ENCODE measurements at places on chromosomes 7 and 10.

DNA sequence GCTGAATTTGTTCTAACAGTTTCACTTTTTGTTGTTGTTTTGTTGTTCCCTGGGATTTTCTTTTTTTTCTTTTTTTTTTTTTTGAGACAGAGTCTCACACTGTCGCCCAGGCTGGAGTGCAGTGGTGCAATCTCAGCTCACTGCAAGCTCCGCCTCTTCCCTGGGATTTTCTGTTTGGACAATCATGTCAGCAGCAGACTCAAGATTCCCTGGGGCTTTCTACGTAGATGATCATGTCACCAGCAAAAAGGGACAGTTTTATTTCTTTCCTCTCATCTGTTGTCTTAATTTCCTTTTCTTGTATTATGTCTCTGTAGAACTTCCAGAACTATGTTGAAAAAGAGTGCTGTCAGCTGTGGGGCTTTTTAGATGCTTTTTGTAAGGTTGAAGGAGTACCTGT, 241.4 kb downstream of the TNS3 start:
- DNase-seq, result no peak

DNA sequence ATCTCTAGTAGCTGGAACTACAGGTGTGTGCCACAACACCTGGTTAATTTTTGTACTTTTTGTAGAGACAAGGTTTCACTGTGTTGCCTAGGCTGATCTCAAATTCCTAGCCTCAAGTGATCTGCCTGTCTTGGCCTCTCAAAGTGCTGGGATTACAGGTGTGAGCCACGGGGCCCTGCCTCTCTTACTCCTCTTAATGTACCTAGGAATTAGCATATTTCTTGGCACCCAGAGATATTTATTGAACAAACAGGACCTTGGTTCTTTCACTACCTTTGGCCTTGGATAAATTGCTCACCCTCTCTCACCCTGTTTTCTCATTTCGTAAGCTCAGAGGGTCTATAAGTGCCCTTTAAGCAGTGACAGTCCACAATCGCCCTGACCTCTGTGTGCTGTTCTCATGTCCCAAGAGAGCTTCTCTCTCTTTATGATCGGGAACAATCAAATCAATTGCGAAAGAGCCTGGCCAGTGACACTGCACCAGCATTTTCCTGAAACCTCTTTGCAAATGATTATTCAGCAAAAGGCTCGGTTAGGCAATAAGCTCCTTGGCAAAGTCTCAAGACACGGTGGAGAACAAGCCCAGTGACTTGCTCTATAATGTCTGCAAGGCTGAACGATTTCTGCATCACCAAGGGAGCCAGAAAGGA, 117.7 kb downstream of the APBB1IP start:
- DNase-seq, result no peak

DNA sequence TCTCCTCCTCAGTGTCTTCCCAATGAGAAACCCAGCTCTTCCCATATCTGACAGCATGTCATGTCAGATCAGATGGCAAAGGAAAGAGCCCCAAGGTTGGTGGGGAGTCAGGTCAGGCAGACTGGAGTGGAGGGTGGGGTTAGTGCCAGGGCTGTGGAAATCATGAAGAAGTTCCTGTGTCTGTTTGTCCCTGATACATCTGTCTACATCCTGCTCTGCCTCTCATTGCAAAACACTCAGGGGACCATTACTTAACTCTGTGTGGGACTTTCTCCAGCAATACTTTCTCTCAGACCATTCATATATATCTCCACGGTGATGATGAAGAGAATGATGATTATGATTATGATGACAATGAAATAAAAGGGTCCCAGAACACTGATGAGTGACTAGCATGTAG, 3.3 kb downstream of the PRRT4 start:
- no peak for DNase-seq

DNA sequence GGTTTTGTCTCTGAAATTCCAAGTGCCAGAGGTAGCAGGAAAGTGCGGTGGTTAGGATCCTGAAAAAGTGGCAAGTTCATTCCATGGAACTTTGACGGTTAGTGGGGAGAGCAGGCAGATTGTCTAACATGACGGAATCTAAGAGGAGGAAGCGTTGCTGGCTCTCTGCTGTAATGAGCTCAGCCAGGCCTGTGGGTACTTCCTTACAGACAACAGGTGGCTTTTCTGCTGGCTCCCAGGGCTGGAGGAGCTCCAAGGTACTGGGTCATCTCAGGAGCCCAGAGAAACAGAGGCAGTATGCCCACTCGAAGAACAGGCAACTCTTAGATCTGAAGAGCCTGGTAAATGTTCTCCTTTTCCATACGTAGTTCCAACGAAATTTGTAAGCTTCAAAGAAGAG, 3.1 kb upstream of the AIFM2 start:
- DNase-seq, result no peak

- DNase-seq, result no peak
These were observed 89.5 kb upstream of the SH2B2 start for GRCh38 chr7:102197161-102197560.

DNA sequence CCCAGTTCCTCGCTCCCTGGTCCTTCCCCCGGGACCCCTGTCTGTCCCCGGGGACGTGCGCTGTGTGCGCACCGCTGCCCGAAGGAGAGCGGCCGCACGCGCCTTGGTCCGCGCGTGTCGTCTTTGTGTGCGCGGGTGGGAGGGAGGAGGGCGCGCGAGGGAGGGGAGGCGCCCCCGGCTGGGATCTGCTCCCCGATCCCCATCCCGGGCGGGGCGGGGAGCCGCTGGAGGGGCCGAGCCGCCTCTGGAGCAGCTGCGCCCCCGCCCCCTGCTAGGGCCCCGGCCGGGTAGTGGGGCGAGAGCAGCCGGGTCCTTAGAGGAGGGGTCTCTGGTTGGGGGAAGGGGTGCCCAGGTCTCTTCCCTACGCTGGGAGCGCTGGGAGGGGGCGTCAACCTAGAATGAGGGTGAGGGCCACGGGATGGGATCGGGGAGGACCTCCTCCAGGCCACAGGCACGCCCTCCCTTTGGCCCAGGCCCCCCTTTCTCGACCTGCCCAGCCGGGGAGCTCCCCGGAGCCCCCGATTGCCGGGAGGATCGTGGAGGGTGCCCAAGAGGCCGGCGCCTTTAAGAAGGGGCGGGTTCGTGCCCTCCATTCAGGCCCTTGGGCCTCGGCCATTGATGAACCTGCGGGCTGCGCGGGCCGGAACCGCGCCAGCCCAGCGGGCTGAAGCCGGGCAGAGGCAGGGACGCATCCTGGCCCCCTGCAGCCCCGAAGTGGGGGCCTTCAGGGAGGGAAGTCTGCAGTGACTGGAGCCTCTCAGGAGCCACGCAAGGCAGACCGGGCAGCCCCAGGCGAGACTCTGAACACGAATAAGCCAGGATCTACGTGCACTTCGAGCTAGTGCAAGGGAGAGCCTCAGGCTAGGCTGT, 678 bp downstream of the SH2B2 start:
- DNase-seq, result no peak

DNA sequence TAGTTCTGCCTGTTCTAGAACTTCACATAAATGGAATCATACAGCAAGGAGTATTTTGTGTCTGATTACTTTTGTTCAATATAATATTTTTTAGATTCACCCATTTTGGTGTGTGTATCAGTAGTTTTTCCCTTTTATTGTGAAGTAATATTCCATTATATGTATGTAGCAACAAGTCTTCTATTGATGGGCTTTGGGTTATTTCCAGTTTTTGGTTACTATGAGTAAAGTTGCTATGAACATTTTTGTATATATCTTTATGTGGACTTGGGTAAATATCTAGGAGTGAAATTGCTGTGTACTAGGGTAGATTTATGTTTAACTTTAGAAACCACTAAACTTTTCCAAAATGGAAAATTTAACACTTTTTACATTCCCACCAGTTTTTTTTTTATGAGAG, 35.7 kb downstream of the ADK start:
- DNase-seq, result no peak

GRCh38 chr7:75762350-75762917, 9.6 kb downstream of the CCL26 start:
- DNase-seq, result no peak

DNA sequence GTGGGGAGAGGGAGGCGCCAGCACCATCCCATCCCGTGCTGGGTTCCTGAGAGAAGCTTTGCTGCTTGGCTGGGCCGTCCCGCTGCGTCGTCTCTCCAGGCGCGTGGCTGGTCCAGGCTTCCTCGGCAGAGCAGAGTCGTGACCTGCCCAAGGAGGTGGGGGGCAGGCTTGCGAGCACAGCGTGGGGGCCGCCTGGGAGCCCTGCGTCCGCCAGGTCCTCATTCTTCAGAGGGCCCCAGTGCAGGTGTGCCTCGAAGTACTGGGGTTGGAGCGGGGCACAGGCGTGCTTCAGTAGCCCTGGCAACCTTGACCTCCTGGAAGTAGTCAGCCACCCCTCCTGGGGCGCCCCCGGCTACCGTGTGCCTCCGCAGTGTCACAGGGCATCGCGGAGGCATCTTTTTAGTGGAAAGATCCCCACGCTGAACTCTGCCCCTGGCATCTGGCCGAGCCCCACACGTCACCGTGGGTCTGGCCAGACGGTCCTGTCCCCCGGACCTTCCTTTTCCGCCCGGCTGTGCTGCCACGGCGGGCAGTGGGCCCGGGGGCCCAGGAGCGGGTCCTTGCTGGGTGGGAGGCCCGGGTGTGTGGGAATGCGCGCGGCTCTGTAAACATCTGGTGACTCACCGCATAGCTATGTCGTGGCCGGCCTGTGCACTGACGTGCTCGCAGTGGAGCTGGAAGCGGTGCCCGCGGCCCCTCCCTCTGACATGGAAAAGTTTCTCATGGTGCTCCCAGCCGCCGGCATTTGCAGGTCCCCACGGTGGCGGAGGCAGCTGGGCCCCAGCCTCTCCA, 6.4 kb downstream of the MAFK start:
- DNase-seq, result no peak

GRCh38 chr10:69338547-69339450, 60.5 kb downstream of the HK1 start:
- no peak for DNase-seq

DNA sequence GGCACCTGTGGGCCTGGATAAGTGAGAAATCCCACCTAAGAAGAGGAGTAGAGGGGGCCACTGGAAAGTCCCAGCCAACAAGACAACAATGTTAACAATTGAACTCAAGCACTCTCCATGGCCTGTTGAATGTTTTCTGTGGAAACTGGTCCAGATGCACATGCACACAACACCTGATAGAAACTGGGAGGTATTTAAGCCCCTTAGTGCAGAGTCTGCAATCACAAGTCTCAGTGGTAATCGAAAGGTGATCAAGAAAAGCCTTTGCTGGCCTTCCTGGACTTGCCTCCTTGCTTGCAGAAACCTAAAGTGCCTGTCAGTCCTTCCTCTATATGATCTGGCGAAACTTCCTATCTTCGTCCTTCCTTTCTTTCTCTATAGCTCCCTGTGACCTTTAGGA, 30.6 kb upstream of the HNRNPH3 start:
- no peak for DNase-seq

DNA sequence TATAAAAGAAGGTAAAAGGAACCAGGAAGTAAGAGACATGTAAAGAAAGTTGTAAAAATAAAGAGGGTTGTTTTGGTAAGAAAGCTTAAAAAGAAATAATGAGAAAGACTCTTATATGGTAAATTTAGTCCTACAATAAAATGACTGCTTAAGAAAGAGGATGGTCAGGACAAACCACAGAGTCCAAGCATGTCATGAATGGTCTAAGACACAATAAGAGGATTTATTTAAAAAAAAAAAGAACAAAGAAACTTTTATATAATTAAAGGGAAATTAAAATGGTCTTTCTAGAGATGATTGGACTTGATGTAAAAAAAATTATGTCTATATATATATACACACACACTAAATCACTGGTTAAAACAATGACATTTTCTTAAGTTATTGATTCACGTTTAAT, 18.2 kb downstream of the ATAD1 start:
- DNase-seq, result no peak

DNA sequence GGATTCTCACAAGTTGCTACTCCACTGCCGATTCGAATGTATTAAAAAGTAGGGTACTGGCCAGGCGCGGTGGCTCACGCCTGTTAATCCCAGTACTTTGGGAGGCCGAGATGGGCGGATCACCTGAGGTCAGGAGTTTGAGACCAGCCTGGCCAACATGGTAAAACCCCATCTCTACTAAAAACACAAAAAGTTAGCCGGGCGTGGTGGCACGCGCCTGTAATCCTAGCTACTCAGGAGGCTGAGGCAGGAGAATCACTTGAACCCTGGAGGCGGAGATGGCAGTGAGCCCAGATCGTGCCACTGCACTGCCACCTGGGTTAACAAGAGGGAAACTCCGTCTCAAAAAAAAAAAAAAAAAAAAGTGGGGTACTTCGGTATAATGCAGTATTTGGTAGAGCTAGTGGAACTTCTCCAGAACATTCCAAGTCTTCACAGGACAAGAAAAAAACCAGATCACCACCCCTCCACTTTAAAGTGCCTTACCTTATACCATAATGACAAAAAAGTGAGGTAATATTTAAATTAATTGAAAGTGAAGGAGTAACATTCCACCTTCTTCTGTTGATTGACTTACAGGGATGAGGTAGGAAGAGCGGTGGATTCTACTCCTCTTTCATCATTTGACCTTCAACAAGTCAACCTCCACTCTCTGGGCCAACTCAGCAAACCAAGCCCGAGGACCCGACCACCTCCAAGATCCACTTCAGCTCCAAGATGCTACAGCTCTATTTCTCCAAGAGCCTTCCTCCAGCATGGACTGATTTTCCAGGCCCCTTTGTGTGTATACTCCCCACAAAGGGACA, 2.0 kb downstream of the BAZ1B start:
- DNase-seq, result no peak

DNA sequence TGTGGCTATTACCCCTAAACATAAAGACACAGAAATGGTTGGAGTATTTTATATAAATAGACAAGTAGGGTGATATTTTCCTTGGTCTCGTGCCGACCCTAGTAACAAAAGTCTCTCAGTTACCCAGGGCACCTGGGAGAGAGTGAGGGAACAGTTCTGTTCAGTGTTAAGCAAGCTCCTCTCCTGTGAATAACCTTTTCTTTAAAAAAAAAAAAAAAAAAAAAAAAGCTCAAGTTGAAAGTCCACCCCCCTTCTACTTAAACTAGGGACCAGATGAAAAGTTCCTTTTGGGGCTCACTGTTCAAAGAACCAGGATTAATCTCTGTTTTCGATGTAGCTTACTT, 636.9 kb upstream of the GALNT17 start:
- DNase-seq, result no peak

DNA sequence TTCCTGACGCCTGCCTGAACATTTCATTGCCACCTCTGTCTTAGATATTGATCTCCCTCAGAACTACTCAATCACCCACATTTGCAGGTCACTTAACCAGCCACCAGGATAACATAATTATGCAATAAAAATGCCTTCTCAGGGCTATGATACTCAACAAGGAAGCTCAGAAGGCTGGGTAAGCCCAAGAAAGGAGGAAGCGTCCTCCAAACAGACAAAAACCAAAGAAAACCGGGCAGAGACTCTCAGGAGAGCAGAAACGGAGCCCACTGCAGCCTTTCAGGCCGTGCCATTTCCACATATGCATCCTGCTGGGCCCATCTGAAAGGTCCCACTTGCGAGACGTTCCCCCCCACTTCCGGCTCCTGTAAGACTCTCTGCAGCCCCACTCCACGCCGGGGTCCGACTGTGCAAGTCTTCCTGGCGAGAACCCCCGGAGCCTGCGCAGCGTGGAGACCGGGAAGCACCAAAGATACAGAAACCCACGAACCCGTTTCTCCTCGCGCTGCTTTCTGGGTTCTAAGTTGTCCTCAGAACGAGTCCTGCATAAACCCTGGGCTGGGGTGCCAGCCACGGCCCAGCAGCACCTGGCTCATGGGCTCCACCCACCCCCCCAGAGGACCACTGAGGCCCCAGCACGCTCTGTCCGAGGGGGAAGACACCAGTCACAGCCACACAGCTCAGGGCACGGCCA, 83.7 kb downstream of the DIP2C start:
- DNase-seq, result no peak

Data from NCI-H187 treated with DMSO at 0.1 percent for 48 hours (cell line).